SIG-M5 (cell line): ENCODE measurements at places on chromosomes 13 and 19.

DNA sequence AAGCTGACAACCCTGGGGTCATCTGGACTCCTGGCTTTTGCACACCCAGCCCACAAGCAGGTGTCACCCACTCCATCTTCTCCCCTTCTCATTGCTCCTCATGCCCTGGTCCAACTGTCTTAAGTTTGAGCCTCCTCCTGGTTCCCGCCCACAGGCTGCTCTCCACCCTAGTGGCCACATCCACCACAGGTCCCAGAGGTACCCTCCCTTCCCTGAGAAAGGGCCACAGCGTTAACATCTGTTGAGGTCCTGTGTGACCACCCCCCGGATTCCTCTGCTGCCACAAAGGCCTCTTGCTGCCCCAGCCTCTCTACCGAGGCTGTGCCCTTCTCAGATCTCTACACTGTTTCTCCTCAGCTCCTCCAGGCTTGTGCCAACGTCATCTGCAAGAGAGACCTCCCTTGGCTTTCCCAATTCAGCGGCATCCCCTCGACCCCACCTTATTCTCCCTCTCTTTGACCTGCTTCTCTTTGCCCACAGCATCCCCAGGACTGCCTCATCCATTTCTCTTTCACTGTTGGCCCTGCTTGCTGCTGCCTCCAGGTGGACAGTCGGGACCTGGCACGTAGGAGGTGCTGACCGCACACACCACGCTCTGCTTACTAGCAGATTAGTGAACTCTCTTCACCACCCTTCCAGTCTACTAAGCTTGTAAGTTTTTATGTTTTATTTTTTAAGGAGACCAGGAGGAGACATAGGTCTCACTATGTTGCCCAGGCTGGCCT lies 33.3 kb downstream of the SUGP2 start:
- no peak for DNase-seq

DNA sequence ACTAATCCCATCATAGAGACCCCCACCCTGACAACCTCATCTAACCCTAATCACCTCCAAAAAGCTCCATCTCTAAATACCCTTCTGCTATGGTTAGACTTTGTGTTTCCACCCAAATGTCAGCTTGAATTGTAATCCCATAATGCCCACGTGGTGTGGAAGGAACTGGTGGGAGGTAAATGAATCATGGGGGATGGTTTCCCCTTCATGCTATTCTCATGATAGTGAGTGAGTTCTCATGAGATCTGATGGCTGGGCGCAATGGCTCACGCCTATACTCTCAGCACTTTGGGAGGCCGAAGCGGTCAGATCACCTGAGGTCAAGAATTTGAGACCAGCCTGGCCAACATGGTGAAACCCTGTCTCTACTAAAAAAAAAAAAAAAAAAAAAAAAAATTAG lies 2.6 kb downstream of the VMAC start:
- no peak for DNase-seq

GRCh38 chr19:54502518-54503048 lies at the start of gene LAIR2:
LAIR2 (plus strand) TSS chr19:54502831; CDS start chr19:54502919, 88 bp downstream.
- DNase-seq: no peak

DNA sequence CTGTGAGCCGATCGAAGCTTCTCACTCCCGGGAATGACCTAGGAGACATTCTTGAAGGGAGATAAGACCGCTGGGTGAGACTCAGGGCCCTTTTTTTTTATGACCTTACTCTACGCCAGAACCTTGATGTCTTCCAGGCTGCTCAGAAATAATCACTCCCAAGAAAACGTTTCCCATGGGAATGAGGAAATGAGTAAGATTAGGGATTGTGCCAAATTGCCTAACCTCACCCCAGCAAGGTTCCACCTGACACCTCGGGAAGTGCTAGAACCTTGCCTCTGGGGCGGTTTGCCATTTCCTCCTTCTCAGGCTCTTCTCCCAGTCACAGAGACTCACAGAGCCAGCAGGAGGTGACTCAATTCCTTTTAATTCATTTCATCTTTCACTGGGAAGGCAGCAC lies 2.3 kb downstream of the SLC46A3 start:
- DNase-seq: no peak

- no peak for DNase-seq
These were observed 32.2 kb upstream of the ARGLU1 start for GRCh38 chr13:106599875-106600797.

GRCh38 chr19:2315818-2316353 lies 7.9 kb upstream of the LINGO3 start:
- DNase-seq: no peak

DNA sequence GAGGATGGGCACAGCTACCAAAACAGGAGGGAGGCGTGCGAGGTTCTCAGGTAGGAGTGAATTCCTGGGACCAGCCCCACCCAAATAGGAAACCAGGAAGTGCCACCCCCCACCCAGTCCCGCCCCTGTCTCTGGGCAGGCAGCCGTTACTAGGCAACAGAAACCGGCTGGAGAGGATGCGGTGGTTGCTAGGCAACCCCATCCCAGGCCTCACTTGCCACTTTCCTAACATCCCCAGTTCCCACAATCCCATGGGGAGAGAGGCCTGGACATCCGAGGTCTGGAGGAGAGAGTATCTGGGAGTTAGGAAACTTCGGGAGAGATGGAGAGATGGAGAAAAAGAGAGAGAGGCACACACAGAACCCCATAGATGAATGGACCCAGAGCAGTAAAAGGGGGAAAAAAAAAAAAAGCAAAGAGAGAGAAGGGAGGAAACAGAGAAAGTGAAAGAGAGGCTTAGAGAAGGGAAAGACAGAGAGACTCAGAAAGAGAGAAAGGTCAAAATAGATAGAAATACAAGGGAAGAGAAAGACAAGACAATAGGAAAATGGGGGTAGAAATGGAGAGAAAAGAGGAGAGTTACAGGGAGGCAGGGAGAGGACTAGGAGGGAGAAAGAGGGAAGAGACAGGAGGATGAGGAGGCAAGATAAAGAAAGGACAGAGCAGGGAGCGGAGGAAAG lies 3.8 kb downstream of the GRIK5 start:
- DNase-seq: no peak

DNA sequence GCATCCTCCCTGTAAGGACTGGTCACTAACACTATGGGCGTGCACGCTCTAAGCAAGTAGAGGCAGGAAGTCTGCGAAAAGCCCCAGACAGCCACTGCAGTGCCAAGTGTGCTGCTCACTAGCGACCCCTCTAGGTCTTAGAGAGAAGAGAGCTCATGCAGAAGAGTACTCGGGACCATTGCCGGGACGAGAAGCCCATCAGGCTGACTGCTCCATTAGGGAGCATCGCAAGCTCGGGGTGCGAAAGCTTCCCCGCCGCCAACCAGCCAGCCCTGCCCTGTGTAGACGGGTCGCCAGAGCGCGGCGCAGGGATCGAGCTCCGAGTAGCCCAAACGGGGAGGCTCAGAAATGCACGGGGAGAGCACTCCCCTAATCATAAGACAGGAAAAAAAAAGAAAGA lies 16.6 kb downstream of the POU4F1 start:
- DNase-seq: no peak

- DNase-seq: no peak
These were observed 30.3 kb downstream of the DHX34 start for GRCh38 chr19:47379381-47379938.

DNA sequence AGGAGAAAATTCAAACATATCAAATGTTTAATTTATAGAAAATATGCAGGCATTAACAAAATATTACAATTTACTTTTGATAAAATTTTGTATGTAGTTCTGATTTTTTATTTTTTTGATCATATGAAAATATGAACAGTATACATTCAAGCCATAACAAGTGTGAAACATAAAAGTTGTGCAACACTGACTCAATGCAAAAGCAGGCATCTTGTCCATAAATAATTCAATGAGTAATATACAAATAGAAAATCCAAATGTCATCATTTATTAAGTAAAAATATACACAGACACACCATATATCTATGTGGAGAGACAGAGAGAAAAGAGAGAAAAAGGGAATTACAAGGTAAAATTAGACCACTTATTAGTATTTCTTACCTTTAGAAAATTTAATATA lies 1183.9 kb downstream of the SLITRK1 start:
- DNase-seq: no peak
